AG08396 (cell line): ENCODE measurements at places on chromosomes 6 and 20.

DNA sequence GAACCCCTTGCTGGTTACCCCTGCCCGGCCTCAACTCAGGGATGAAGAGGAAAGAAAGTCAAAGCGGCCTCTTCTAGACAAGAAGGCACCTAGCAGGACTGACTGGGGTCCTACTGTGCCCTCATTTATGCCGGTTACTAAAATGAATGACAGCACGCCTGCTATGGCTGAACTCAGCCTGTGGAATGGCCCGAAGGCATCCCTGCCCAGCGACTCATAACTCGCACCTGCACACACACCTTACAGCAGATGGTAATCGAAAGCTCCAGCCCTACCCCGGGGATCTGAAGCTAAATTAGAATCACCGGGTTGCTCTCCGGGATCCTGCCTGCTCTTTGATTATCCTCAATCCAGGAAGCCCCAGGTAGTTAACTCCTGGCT lies 747 bp upstream of the TXNDC5 start:
- no peak for DNase-seq

DNA sequence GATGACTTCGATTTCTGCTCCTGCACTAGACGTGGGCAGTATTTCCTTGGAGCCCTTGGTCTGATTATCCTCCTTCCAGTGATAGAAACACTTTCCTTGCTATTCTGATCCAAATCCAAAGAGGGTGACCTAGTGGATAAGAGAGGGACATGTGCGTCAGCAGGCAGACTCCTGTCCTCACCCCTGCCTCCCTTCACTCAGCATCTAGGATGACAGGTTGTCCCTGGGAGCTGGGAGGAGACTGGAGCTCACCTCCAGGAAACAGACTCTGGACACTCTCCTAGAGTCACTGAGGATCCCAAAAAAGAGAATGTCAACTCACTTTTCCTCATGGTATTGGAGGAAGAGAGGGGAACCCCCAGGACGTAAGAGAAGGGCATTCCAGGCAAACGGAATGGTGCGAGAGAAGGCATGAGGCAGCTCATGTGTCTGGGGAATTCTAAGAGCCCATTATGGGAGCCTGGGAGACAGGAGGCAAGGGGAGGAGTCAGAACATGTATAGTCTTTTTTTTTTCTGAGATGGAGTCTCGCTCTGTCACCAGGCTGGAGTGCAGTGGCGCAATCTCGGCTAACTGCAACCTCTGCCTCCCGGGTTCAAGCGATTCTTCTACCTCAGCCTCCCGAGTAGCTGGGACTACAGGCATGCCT lies 2.2 kb downstream of the C20orf173 start:
- DNase-seq, result no peak

DNA sequence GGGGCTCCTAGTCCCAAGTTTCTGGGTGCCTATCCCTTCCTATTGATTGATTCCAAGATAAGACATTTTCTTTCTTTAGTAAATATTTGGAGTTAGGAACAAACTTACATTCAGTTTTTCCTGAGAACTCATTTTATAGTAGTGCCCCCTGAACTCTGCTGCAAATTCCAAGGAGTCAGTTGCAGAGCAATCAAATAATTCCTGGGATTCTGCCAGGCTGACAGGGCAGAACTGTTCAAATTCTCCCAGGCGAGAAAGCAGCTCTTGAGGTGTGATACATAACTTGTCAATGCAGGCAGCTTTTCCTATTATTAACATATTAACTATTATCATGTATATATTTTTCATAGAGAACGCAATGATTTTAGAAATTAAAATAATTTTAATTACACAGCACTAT lies 15.9 kb upstream of the ZBTB24 start:
- DNase-seq, result no peak

DNA sequence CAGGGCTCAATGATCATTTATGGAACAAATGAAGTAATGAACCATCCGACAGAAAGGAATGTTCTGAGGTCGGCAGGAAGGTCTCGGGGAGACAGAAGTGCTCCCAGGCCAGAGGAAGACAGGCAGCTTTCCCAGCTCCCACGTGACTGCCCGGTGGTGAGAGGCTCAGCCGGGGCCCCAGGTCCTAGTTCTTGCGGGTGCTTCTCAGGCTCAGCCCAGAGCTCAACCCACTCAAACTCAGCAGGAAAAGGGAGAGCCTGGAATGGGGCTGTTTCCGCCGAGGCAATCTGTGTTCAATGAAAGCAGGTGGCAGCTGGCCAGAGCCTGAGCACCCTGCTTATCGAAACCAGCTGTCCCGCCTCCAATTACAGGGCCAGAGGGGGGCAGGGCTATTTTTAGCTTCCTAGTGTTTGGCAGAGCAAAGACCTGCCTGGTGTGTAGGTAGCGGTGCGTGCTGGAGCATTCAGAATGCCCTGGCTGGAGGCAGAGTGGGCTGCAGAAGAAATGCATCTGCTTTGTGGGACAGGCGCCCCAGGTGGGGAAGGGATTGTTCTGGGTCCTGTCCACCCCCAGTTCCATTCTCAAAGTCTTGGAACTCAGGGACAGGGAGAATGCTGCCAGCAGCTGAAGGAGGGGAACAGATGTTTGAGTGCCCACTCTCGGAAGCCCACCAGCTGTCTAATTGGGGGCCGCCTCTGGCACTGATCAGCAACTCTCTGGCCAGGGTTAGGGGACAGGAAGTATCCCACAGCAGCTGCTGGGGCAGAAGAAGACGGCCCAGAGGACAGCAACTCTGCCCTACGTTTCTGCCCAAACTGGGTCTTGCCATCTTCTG lies 145.1 kb downstream of the PREX1 start:
- DNase-seq, result peak; percentile 89

GRCh38 chr20:63326314-63327230 lies 33.6 kb downstream of the COL20A1 start:
- no peak for DNase-seq

DNA sequence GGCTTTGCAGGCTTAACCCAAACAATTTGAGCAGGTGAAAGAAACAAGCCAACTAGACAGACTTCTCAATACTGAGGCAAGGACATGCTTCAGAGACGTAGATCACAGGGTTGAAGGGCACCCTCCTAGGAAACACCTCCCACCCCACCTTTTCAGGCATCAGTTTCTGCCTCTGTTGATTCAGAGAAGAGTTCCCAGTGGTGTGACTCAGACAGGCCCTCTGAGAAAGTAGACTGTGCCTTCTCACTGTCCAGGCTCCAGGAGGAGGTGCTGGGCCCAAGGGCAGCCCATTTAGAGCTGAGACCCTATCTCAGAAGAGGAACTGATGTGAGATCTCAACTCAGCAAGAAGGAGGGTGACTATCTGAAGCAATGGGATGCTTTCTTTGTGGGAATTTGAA lies 108.1 kb downstream of the FAM50B start:
- DNase-seq, result no peak

DNA sequence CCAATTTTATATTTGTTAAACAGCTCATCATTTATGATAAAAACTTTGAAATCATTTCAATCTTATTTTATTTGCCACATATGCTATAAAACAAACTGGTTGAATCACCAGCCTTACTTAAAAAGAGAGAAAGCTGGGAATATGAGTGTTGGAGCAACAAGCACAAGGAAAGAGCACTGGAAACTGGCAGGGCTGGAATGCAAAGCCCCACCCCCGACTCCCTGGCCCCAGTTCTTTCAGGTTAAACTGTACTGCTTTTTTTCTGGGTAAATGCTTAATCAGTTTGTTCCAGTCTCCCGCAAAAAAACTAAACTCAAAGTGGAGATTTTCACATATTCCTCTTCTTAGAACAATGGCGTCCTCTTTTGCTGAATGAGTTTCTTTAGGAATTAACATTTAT lies 433.8 kb upstream of the NOX3 start:
- no peak for DNase-seq

DNA sequence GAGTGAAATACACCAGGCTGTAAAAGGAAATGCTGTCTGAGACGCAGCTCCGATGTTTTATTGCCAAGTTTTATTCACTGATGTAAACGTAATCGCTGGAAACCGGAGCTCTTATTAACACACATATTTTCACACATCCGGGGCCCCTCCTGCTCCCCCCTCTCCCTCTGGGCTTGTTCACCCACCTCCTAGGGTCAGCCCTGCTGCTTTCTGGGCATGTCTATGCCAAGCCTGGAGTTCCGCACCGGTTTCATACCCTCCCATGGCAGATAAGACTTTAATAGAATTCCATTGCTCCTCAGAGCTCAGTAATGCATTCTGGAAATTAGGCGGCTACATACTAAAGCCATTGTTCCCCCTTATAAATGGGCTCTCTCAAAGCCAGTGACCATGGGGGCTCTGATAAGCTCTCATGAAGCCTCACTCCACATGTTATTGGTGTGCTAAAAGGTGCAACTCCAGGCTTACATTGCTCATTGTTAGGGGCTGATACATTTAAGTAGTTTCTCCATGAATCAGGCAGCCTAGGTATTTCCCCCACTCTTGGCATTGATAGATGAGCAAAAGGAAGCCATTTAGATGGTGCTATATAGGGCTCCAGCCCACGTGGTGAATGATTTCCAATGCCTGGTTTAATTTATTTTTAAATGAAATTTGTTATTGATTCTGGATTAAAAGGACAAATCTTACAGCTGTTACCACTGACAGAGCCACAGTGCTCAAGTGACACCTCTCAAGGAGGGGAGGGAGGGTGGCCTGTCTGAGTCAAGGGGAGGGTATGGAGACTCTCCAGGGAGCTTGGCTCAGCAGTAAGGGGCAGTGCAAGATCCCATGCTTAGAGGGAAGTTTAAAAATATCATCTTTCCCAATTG lies 4.5 kb upstream of the VSTM2L start:
- DNase-seq, result no peak

GRCh38 chr6:168527451-168528210 lies 86.6 kb downstream of the SMOC2 start:
- DNase-seq, result no peak

DNA sequence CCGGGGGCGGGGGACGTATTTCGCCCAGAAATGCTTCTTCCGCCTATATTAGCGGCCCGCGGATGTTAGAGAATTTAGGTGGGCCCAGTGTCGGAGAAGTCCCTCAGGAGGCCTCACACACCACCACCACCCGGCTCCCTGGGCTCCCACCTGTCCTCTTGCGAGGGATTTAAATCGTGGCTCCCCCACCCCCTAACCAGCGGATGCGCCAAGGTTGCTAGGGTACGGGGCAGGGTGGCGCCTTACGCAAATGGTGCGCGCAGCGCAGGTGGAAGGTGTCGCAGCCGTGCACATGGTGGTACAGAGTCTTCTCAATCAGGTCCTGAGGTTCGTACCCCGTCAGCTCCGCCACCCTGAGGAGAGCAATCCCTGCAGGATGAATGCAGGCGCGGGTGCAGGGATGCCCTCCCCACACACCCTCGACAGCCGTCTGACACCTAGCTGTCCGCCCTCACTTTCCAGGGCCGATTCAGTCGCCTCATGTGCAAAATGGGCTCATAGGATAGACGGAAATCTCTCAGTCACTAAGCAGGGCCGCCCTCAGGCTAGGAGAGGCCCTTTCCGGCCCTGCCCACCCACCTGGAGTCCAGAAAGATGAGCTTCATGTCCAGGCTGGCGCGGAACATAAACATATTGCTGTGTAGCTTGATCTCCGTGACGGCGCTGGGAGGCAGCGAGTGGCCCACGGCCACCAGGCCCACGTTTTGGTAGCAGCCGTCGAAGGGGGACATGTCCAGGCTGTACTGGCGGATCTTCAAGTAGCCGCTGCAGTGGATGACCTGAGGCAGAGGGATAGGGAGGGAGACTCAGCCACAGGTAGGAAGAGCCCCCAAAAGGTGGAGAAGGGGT lies 16.6 kb downstream of the SIM1 start:
- no peak for DNase-seq

GRCh38 chr20:31606804-31607639 lies 1.9 kb downstream of the ID1 start:
- DNase-seq, result peak; percentile 70
